ENCODE measurements at places on chromosomes 11 and 22. TPM values are rescaled to one million over a fixed set of nuclear protein-coding genes. Genes with fewer than 3 reads are reported as not detected.

FAM227A gene
- total RNA-seq, result 0.38 TPM

CCDC157 gene
- total RNA-seq, result 1.3 TPM

UPK3A gene
- not detected for total RNA-seq

ROBO3 gene
- total RNA-seq, result 13.0 TPM

KDM4E gene
- not detected for total RNA-seq

SAA4 gene
- total RNA-seq, result not detected

ANGPTL5 gene
- not detected for total RNA-seq

PRR33 gene
- not detected for total RNA-seq

CEND1 gene
- under 0.01 TPM for total RNA-seq

FAM76B gene
- total RNA-seq, result 18.1 TPM

SLC17A6 gene
- not detected for total RNA-seq

SCGB1D2 gene
- total RNA-seq, result not detected

ZNF280A gene
- total RNA-seq, result under 0.01 TPM

UBASH3B gene
- total RNA-seq, result 3.2 TPM

OR5L1 gene
- not detected for total RNA-seq

APOA4 gene
- total RNA-seq, result not detected

C11orf86 gene
- not detected for total RNA-seq

FAM180B gene
- total RNA-seq, result not detected

SEC14L6 gene
- total RNA-seq, result under 0.01 TPM

SUSD2 gene
- total RNA-seq, result 0.26 TPM

DEFB131B gene
- total RNA-seq, result not detected

RASSF10 gene
- 4.8 TPM for total RNA-seq

ISX gene
- not detected for total RNA-seq

RAB39A gene
- 0.13 TPM for total RNA-seq

WNT7B gene
- not detected for total RNA-seq

APOL3 gene
- 218 TPM for total RNA-seq

GLB1L2 gene
- total RNA-seq, result 0.39 TPM

MAPK12 gene
- 70.2 TPM for total RNA-seq

KCNE3 gene
- total RNA-seq, result 0.51 TPM

OR5AR1 gene
- total RNA-seq, result not detected

SMC1B gene
- total RNA-seq, result under 0.01 TPM

SNX19 gene
- total RNA-seq, result 30.2 TPM

KCNC1 gene
- not detected for total RNA-seq

KIF18A gene
- total RNA-seq, result 8.7 TPM

GLYATL2 gene
- total RNA-seq, result under 0.01 TPM

MS4A15 gene
- under 0.01 TPM for total RNA-seq

RIMBP3C gene
- total RNA-seq, result 0.13 TPM

NDUFV1 gene
- 166 TPM for total RNA-seq

TSKU gene
- total RNA-seq, result 3.0 TPM

MAPK8IP2 gene
- total RNA-seq, result 0.25 TPM

ALDH3B1 gene
- total RNA-seq, result 1.3 TPM

PVALB gene
- not detected for total RNA-seq

C11orf65 gene
- not detected for total RNA-seq

YPEL4 gene
- 0.13 TPM for total RNA-seq

CHST1 gene
- total RNA-seq, result 5.4 TPM

POU2AF2 gene
- total RNA-seq, result not detected

CNTF gene
- 1.2 TPM for total RNA-seq

C11orf91 gene
- total RNA-seq, result not detected

VPREB3 gene
- total RNA-seq, result not detected

TRIM49 gene
- total RNA-seq, result not detected

GCAT gene
- 16.9 TPM for total RNA-seq

TUB gene
- 1.4 TPM for total RNA-seq

PLEKHA7 gene
- 3.4 TPM for total RNA-seq

PGA4 gene
- total RNA-seq, result not detected

CCDC73 gene
- not detected for total RNA-seq

GDPD4 gene
- total RNA-seq, result not detected

ANO1 gene
- not detected for total RNA-seq

P2RY2 gene
- total RNA-seq, result 0.64 TPM

CD3D gene
- total RNA-seq, result not detected
